ENCODE measurements at places on chromosomes 7 and 10. TPM values are rescaled to one million over a fixed set of nuclear protein-coding genes. Genes with fewer than 3 reads are reported as not detected.

GRCh38 chr10:130547368-130547767 is 411.2 kb downstream of the GLRX3 start:
- DNase-seq = no peak

HGF gene
- total RNA-seq = 15.0 TPM

DNA sequence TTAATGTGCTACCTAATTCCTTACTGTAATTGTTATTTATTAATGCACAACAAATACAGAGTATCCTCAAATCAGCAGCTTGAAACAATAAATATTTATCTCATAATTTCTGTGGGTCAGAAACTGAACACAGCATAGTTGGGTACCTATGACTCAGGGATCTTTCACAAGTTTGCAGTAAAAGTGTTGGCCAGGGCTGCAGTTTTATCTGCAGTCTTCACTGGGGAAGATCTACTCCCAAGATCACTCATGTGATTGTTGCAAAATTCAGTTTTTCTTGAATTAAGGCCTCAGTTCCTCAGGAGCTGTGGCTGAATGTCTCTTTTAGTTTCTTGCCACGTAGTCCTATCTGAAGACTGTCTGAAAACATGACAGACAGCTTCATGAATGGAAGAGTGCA is 237.8 kb downstream of the ZWINT start:
- no peak for DNase-seq

GRCh38 chr7:2118056-2118455 is 114.7 kb downstream of the MAD1L1 start:
- no peak for DNase-seq

- DNase-seq = no peak
Observed at GRCh38 chr7:46970476-46970875, 611.4 kb downstream of the TNS3 start.

GRCh38 chr10:129005804-129006203 is 461.2 kb upstream of the MGMT start:
- no peak for DNase-seq

AGBL3 gene
- 4.9 TPM for total RNA-seq

KCND2 gene
- 3.7 TPM for total RNA-seq

DNA sequence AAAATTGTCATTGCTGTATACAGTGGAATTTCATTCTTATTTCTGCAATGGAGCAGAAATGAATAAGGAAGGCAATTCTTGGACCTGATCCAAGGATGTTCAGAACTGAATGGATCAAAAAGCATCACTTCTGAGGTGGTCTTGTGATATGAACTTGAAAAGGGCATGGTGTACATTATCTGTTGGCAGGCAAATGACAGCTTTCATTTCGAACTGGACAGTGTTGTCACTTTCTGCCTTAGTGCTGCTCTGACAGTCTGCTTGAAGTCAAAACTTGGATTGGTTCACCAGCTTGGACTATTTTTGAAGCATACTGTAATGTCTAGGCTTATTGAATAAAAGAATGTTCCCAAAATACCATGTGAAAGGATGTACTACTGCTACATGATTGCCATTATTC is 52.0 kb downstream of the VCL start:
- DNase-seq = no peak

GRCh38 chr10:29731760-29732159 is 97.0 kb upstream of the SVIL start:
- no peak for DNase-seq

- DNase-seq = no peak
Observed at GRCh38 chr7:159060440-159060839, 84.2 kb downstream of the VIPR2 start.

OPN4 gene
- not detected for total RNA-seq

DNA sequence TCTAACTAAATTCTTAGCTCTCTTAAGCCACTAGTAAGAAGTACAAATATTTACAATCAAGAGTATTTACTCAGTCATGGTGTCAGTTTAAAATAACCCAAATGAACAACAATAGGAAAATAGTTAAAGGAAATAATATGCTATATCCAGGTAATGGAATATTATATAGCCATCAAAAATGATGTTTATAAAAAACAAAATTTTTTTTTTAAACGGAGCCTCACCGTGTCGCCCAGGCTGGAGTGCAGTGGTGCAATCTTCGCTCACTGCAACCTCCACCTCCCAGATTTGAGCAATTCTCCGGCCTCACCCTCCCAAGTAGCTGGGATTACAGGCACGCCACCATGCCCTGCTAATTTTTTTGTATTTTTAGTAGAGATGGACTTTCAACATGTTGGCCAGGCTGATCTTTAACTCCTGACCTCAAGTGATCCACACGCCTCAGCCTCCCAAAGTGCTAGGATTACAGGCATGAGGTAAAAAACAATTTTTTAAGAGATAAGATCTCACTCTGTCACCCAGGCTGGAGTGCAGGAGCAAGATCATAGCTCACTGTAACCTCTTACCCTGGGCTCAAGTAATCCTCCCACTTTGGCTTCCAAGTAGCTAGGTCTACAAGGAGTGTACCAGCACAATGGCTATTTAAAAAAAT is 132.5 kb downstream of the NOC3L start:
- DNase-seq = no peak

- DNase-seq = no peak
Observed at GRCh38 chr7:30511494-30511893, 6.9 kb upstream of the GGCT start.

- no peak for DNase-seq
Observed at GRCh38 chr7:143248761-143249354, 14.4 kb upstream of the GSTK1 start.

MSMB gene
- not detected for total RNA-seq

GIGYF1 gene
- total RNA-seq = 20.6 TPM

DNA sequence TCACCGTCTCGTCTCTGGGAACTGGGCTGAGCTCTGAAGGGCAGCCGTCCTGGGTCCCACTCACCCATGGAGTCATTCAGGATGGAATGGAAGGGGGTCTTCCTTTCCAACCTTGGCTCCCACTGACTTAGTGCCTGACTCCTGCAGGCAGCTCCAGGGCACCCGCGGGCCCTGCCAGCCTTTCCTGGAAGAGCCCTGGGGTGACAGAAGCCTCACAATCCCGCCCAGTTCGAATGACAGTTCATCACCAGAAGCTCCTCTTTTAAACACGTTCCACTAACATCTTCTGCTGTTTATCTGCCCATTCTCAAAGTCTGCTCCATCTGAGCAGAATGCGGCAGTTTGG is 110.6 kb downstream of the TNS3 start:
- DNase-seq = no peak

OR2F1 gene
- total RNA-seq = not detected

DNA sequence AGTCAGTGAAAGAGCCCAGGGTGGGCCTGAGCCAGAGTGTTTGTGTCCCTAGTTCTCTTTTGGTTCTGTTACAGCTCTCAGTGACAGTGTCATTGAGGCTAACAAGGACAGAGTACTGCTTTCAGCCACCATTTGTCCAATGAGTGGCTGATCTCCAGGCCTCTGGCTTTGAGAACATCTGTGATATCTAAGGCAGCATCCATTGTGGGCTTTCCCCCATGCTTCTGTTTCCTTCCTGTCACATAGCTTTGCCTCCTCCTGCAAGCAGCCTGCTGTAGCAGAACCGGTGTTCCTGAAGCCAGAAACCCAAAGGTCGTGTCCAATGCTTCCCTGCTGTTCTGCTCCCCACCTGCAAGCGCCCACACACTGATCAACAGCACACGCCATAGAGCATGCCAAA is 68.4 kb downstream of the IKZF1 start:
- DNase-seq = no peak

GRCh38 chr7:128665057-128665456 is 7.0 kb upstream of the GARIN1A start:
- DNase-seq = no peak

GRCh38 chr7:112067632-112068540 is 138.3 kb downstream of the DOCK4 start:
- DNase-seq = no peak

ZNF736 gene
- 11.3 TPM for total RNA-seq

DNA sequence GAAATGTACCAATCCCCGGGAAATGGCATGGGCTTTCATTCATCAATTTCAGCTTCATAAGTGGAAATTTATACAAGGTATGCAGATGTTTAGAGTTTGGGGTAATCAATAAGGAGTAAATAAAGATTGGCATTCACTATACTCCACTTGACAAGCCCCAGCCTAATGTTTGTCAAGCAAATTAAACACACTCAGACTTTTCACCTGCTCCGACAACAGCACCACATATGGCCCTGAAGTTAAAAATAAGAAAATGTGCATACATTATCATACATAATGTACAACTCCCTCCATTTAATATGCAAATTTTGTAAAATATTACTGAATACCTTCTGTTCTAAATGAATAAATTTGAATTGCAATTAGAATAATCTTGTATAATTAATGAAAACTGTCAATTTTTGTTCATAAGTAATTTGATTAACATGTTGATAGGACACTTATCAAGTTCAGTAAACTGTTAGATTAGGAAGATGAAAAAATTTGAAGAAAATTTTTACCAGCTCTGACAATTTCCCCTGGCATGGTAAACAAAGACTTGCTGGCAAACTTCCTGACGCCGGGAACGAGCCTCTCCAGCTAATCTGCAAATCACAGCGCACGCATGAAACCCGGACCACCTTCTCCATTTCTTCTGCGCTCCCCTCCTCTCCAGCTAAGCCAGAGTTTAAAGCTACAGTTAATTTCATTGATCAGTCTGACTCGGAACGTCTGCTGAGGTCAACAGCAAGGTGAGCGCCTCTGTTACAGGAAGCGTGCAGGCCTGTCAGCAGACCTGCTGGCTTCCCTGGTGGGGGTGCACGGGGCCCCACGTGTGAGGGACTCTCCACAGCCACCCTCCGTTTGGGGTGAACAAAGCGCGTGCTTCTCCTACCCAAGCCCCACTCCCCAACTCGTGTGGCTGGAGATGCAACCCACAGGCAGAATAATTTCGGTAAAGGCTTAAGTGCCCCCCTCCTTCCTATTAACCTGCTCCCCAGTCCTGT is 70.7 kb downstream of the EBF3 start:
- DNase-seq = no peak

GRCh38 chr7:1567049-1567771 is 2.6 kb downstream of the PSMG3 start:
- no peak for DNase-seq

- DNase-seq = no peak
Observed at GRCh38 chr10:48473704-48474103, 131.2 kb downstream of the ARHGAP22 start.

GRCh38 chr10:80411681-80412220 is 3.4 kb downstream of the PRXL2A start:
- no peak for DNase-seq

DNA sequence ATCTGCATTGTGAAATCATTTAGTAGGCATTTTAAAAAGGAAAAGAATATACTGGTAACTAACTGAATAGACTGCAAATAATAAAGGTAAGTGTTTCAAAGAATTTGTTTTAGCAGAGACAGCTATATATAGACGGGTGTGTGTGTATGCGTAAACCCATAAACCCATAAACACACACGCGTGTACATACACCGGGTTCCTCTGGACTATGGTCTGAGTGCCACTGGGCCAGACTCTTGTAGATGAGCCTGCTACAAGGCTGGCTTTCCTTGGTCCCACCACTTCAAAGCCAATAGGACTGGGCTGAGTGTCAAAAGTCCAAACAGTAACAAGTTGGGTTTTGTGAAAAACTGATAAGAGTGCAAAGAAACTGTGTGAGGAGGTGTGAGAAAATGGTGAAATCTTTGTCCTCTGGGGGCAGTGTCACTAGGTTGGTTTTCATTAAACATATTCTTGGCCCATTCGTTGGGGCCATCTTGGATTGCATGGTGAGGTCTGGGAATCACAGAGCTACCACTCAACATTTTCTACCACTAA is 39.8 kb downstream of the GNA12 start:
- DNase-seq = peak; percentile 60

DNA sequence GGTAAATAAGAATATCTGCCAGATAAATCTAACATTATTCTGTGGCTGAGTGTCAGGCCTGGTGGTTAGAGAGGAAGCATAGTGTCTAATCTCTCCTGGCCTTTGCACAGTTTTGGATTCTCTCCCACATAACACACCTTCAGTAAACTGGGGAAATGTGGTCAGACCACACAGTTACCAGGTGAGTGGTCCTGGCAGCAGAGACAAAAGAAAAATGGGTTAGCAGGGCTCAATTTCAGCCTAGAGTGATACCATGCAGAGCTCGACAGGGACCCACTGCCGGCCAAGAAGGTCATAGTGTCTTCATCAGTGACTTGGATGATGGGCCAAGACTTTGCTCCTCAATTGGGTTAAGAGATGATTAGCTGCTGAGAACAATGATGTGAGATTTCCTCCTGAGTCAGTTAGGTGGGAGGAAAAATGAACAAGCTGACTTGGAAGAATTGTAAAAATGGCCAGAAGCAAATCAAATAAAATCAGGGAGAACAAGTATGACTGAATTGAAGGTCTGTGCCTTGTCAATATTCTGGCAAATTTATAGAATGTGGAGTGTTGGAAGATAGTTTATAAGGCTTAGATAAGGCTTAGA is 69.2 kb upstream of the EFCAB10 start:
- DNase-seq = no peak

HOXA7 gene
- 23.8 TPM for total RNA-seq

GRCh38 chr10:3365630-3366029 is 193.0 kb upstream of the PITRM1 start:
- DNase-seq = no peak

SMKR1 gene
- total RNA-seq = not detected

C7orf57 gene
- not detected for total RNA-seq

DNA sequence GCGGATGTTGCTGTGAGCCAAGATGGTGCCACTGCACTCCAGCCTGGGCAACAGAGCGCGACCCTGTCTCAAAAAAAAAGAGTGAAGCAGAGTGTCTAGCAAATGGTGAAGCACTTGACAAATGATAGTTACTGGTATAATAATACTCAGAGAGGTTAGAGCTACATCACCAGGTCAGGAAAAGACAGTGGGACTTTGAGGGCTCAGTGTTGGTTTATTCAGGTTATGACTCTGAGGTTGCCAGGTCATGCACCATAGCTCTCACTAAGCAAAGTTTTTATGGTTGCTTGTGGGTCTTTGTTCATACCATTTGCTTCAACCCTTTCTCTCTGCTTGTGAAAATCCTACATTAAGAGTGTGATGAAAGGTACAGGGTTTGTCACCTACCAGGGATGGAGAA is 13.6 kb downstream of the MRPS33 start:
- DNase-seq = no peak

ST8SIA6 gene
- total RNA-seq = 1.2 TPM

DNA sequence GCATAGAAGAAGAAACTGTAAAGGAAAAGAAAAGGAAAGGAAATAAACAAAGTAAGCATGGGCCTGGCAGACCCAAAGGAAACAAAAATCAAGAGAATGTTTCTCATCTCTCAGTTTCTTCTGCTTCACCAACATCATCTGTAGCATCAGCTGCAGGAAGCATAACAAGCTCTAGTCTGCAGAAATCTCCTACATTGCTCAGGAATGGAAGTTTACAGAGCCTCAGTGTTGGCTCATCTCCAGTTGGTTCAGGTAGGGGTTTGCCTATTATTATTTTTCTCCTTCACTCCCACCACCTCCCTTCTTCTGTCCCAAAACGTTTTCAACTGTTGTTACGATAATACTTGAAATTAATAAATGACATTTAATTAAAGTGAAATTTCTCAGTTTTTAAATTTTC is 139.6 kb downstream of the MLLT10 start:
- no peak for DNase-seq

CLDN3 gene
- total RNA-seq = not detected

TLX1 gene
- not detected for total RNA-seq

Data from vagina (tissue), 2 donors.